Kasumi-1 (cell line): ENCODE measurements at places on chromosomes 7 and 10.

- DNase-seq: no peak
Measured at GRCh38 chr10:104809288-104810090, 168.4 kb downstream of the SORCS3 start.

GRCh38 chr10:67695555-67695954 is 440 bp downstream of the CTNNA3 start:
- no peak for DNase-seq

- no peak for DNase-seq
Measured at GRCh38 chr7:73429215-73429614, 4.4 kb upstream of the FZD9 start.

- DNase-seq: no peak
Measured at GRCh38 chr10:64486149-64486548, 964.9 kb downstream of the REEP3 start.

DNA sequence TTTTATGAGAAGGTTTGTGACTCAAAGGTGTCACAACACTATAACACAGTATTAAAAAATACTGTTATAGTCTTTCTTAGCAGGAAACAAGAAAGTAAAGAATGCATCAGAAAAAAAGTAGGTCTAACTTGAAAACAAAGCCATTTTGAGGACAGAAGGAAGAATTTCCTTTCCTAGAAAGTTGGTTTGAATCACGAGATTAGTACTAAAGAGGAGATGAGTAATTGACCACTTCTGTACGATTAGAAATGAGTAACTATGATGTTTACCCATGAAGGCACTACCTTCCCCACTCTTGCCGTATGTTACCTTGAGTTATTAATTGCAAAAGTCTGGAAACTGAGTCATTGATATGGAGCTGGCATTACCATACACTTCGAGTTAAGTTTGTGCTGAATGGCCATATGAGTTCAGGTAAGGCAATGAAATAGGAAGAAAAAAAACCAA is 65.2 kb downstream of the FAM185A start:
- no peak for DNase-seq

GRCh38 chr10:113130014-113130641 is 180.1 kb downstream of the TCF7L2 start:
- DNase-seq: no peak

GRCh38 chr7:27955596-27955995 is 215.6 kb downstream of the TAX1BP1 start:
- no peak for DNase-seq

DNA sequence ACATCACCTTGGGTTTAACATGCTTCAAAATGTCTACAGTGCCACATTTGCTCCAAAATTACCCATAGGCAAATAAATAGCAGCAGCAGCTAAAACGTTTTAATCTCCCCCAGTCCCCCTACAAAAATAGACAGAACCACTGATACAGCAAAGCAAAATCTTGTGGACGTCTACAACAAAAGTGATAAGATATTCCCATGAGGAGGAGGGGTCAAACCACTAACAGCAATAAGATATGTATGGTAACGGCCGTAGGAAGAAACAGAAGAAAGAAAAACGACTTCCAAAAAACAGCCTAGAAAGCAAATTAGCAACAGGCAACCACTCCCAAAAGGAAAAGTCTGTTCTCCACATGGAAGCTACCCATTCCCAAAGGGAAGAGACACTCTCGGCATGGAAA is 34.5 kb upstream of the ST8SIA6 start:
- no peak for DNase-seq

DNA sequence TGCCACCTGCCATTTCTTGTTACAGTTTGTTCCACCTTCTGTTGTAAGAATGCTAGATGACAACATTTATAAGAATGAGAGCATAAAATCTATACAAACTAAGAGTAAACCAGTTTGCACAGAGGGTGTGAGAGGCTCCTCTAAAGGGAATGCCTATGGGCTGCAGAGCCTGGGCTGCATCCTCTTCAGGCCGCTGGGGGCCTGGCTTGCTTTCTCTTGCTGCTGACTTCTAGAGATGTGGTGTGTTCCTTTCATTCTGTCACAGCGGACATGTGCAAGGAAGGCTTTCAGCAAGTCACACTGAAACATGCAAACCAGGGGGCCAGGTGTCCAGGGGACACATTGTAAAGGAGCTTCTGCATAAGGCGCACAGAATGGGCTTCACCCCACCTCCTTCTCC is 7.1 kb upstream of the ATP6V1F start:
- DNase-seq: no peak

DNA sequence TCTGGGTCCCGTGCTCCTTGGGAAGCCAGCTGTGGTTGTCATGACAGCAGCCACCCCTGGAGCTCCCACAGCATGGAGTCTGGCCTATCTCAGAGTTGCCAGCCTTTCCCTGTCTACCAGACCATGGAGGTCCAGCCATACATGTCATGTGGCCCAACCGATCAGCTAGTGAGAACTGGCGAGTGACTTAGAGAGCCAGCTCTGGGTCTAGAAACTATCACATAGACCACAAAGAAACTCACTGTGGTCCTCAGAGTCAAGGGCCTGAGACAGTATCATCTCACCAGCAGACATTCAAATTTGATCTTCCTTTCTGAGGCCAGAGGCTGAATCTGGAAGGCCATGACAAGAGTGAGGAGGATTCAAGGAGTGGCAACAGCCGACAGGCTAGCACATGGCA is 223.3 kb upstream of the GPR26 start:
- DNase-seq: no peak

DNA sequence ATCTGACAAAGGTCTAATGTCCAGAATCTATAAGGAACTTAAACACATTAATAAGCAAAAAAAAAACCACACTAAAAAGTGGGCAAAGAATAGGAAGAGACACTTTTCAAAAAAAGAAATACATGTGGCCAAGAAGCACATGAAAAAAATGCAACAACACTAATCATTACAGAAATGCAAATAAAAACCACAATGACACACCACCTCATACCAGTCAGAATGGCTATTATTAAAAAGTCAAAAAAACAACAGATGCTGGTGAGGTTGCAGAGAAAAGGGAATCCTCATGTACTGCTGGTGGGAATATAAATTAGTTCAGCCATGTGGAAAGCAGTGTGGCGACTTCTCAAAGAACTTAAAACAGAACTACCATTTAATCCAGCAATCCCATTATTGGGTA is 119.0 kb downstream of the LMBR1 start:
- no peak for DNase-seq

GRCh38 chr7:74568658-74569057 is 88.9 kb upstream of the GTF2I start:
- DNase-seq: no peak
